Dermis blood vessel endothelial cell (primary cell): ENCODE measurements at places on chromosomes 16 and 17. TPM values are rescaled to one million over a fixed set of nuclear protein-coding genes. Genes with fewer than 3 reads are reported as not detected.
A peak's percentile ranks its signal among the peaks of the same experiment; 100 is the strongest.

The CA5A gene
- total RNA-seq = not detected in 2 replicates

The POLG2 gene
- 5.9 and 8.7 TPM in 2 replicates for total RNA-seq

The ABCC3 gene
- total RNA-seq = 1.3 and 2.7 TPM in 2 replicates

The CHRNE gene
- 0.85 and 3.6 TPM in 2 replicates for total RNA-seq

The SLC52A1 gene
- total RNA-seq = 0.17 and 0.47 TPM in 2 replicates

The PHOSPHO1 gene
- total RNA-seq = 0.14 TPM in 1 of 2 replicates, not detected in the other

The RNF227 gene
- total RNA-seq = 1.6 and 3.1 TPM in 2 replicates

The MFAP4 gene
- total RNA-seq = not detected in 2 replicates

The NOS2 gene
- total RNA-seq = 0.34 and 0.60 TPM in 2 replicates

The TP53TG3F gene
- not detected in 2 replicates for total RNA-seq

The SRP68 gene
- 28.2 and 60.7 TPM in 2 replicates for total RNA-seq

The TMEM238L gene
- not detected in 2 replicates for total RNA-seq

- DNase-seq = no peak
Observed at GRCh38 chr17:74244548-74244947, 29.5 kb upstream of the DNAI2 start.

DNA sequence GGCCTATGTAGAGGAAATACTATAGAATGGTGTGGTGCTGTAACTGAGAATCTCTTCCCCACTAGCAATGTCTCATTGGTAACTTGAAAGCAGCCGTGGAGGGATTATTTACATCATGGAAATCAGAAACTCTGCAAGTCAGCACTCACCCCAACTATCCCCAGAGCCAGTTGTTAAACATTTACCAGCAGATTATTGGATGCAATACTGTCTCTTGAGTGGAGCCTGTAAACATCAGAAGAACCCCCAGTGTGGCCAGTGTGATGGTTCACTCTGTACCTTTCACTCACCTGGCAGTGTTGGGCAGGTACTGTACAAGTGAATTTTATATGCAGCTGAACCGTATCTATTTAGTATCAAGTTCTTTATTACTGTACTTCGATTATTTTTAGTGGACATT is 299.8 kb upstream of the SALL1 start:
- no peak for DNase-seq

- DNase-seq = no peak
Observed at GRCh38 chr17:50152736-50153135, 2.3 kb upstream of the PPP1R9B start.

DNA sequence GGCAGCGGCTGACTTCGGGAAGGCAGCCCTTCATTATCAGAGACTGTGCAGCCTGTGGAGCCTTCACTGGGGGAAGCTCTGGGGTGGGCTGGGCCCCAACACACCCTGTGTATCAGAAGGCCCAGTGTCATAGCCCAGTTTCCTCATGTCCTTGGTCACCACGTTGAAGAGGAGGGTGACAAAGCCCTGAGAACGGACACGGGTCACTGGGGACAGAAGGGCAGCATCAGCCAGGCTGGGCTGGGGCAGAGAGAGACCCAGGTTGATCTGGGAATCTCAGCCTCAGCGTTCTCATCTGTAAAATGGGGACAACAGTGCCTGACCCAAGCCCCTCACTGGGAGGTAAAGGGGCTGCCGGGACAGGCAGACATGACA is 19.3 kb downstream of the B9D1 start:
- no peak for DNase-seq

DNA sequence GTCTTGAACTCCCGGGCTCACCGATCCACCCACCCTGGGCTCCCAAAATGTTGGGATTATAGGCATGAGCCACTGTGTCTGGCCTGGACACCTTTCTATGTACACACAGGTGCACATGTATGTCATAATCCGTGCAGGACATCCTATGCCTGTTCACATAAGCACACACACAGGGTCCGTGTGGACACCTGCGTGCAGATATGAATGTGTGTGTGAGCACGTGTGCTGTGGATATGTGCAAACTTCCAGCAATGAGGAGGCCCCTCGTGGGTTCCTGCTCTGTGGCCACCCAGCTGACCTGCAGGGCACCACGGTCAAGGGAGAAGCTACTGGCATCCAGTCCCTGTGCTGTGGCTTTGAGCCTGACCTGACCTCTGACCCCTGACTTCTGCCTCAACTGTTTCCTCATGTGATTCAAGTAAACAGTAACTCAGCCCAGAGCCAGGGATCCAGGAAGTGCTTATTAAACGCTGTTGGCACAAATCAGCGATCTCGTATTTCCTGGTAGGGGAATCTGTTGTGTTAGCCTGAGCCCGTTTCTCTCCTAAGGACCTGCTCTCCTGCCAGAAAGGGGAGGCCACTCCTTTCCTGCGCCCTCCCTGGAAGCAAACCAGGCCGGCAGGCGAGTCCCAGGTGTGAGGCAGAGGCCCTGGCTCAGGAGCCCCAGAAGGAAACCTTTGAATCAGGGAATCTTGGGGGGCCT is 6.5 kb downstream of the CPNE7 start:
- DNase-seq = peak; percentile 90

GRCh38 chr17:9999919-10000695 is 95.0 kb upstream of the RCVRN start:
- DNase-seq = no peak

- no peak for DNase-seq
Observed at GRCh38 chr17:34156401-34156740, 98.7 kb upstream of the CCL2 start.

GRCh38 chr16:31427441-31428278 is 500 bp downstream of the COX6A2 start:
- DNase-seq = peak; percentile 26

- no peak for DNase-seq
Observed at GRCh38 chr17:82808006-82808405, 31.8 kb downstream of the ZNF750 start.

DNA sequence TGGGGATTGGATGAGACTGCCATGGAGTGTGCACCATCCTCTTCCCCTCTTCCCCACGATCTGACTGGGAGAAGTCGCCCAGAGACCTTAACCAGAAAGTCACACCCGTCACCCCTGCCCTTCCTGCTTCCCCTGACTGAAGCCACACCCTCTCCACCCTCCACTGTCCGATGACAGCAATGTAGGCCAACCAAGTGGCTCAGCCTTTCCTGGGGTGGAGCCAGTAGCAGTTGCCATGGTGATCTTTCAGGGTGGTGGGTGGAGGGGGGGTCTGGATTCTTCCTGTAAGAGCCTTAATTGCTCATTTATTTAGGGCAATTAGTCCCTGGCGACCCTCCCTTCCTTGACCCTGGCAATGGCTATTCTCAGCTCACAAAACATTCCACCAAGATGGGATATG is 37.5 kb upstream of the PHB1 start:
- DNase-seq = no peak

- DNase-seq = peak; percentile 92
Observed at GRCh38 chr17:901191-901950, 78.2 kb downstream of the NXN start.

DNA sequence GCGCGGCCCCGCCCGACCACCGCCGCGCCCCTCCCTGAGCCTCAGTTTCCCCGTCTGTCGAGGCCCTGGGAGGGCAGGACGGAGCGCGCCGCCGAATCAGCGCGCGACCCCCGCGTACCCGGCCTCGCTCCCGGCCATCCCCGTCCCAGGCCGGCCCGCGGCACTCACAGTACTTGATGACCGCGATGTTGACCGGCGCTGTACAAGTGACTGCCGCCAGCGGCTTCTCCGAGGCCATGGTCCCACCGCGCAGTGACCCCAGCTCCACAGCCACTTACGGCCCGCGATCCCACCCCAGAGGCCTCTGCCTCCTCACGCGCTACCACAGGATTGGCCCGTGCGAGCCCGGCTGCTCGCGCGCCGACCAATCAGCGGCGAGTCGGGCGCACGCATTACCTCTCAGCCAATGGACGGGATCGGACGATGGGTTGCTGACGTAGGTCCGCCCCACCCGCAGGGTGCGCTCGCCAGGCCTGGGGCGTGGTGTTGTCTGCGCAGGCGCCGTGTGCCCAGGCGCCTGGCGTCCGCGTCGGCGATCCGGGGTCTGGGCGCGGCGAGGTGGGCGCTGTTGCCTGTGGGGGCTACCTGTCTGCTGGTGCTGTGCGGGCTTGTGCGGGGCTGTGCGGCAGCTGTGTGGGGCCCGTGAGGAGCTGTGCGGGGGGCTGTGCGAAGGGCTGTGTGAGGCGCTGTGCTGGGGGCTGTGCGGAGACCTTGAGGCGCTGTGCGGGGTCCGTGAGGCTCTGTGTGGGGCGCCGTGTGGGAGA is at the start of gene MVD:
Gene MVD, minus strand, starts transcription at position 249 of the 764 bp plus-strand sequence. Its CDS starts 11 bp downstream, at position 238.
- DNase-seq = peak; percentile 99

DNA sequence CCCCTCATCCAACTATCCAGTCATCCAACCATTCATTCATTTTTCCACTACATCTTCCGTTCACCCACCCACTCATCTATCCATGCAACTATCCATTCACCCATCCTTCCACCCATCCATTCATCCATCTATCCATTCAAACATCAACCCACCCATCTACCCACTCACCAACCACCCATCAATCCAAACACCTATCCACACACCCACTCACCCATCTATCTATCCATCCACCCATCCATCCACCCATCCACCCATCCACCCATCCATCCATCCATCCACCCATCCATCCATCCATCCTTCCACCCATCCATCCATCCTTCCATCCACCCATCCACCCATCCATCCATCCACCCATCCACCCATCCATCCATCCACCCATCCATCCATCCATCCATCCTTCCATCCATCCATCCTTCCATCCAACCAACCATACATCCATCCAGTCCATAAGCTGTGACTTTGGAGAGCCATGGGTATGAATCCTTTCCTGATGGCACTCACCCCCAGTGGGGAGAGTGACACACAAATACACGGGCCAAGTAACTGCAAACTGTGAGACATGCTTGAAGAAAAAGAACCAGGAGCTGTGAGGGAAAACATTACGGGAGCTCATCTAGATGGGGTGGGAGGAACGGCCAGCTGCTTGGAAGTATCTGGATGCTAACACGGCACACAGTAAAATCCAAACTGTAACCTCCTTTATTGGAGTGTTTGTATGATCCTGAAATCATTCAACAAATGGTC is 100.0 kb upstream of the TNRC6C start:
- no peak for DNase-seq

DNA sequence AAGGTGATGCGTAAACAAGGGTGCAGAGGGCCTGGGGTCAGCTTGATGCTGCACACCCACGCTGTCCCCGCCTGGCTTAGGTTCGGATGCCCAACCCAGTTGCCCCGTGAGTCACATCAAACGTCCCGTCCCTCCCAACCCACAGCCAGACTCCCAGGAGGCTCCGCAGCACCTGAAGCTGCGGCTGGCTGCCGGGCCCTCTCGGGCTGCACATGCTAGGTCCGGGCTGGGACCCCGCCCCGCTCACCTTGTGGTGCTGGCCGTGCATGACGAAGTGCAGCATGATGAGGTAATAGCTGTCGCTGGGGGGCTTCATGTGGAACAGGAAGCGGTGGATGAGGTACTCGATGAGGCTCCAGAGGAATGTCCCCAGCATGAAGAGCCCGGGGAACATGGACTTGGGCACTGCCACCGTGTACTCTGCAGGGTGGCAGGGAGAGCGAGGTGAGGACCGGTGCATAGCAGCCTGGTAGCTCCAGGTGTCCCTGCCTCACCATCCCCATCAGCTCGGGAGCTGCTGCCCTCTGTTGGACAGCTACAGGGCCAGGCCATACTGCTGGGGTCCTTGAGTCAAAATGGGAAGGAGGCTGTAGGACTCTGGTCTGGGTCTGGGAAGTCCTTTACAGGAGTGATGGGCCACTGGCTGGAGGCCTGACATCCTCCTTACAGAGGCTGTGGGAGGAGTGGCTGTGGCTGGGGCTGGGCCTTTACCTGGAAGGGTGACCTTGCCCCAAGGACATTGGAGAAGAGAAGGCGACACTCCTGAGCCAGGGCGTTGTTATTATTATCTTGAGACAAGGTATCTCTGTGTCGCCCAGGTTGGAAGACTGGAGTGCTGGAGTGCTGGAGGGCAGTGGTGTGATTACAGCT is 18.3 kb upstream of the MLKL start:
- DNase-seq = no peak

- no peak for DNase-seq
Observed at GRCh38 chr17:21356537-21357127, 19.5 kb upstream of the KCNJ12 start.

- no peak for DNase-seq
Observed at GRCh38 chr16:68481636-68482035, 33.3 kb upstream of the SMPD3 start.

DNA sequence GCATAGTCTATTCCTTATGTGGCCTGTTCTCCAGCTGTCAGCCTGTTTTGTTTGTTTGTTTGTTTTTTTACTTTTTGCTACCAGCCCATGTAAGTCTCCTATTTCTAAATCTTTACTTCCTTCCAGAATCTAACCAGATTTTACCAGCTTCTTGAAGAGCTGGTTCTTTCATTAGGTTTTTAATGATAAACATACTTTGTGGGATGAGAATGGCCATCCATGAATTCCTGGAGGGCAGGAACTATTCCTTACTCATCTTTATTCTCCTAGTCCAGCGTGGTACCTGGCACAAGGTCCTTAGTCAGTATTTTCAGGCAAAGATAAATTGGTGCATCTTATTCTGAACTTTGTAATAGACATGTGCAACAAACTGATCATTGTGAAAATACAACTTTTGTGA is 17.3 kb downstream of the RSPRY1 start:
- no peak for DNase-seq

GRCh38 chr16:9787717-9788116 is 394.5 kb downstream of the GRIN2A start:
- no peak for DNase-seq

DNA sequence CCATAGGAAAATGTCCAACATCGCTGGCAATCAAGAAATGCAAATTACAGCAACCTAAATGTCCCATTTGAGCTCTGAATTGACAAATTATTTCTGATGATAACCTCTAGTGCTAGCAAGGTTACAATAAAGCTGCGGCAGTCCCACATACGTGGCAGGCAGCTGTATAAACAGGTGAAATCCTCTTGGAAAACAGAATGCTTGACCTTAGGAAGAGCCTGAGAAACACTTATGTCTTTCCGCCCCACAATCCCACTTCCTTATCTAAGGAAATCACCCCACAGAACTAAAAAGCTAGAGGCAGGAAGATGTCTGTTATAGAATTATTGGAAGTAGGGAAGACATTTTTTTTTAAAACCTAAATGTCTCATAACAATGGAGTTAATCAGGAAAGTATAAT is 154.3 kb downstream of the KATNIP start:
- peak; percentile 88 for DNase-seq

DNA sequence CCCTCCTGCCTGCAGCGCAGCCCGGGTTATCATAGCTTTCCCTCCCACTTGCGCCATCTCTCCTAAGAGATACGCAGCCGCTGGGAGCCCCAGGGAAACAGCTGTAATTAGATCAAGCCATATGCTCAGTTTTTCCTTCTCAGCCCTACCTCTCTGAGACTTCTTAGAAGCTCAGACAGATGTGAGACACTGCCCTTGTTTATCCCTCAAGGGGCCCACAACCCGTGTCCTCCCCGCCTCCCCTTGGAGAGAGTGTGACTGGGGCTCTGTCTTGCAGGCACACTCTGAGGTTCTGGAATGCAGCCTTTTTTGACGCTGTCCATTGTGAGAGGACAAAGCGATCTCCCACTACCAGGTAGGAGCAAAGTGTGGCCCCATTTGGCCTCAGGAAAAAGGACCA is 31.2 kb downstream of the CIBAR2 start:
- no peak for DNase-seq
